CD4-positive, alpha-beta T cell treated with Interleukin-2 at 100 ng/mL for 4 hours (primary cell): ENCODE measurements at places on chromosomes 5 and 9.

GRCh38 chr5:16902846-16903245, 33.2 kb downstream of the MYO10 start:
- no peak for DNase-seq

- DNase-seq, result no peak
Observed at GRCh38 chr5:174503461-174504265, 220.7 kb upstream of the MSX2 start.

GRCh38 chr5:154612666-154613065, 134.6 kb upstream of the HAND1 start:
- no peak for DNase-seq

GRCh38 chr9:128244091-128244836, 31.5 kb downstream of the GOLGA2 start:
- no peak for DNase-seq

DNA sequence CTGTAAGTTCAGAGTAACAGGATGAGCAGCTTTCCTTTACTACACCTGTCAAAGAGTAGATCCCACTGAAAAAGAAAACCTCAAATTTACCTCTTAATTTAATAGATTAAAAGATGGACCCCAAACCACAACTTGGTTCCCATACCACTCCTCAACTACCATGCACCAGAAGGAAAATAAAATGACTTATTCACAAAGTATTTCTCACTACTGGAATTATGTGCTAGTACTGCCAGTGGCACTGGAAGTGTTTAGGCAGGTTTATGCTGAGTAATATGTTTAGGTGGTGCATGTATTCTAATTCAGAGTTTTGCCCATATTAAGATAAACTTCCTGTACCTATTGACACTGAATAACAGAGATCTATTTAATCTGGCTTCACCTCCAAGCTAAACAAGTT, 6.6 kb downstream of the PLK2 start:
- DNase-seq, result no peak

GRCh38 chr9:38196714-38197113, 127.7 kb upstream of the SHB start:
- DNase-seq, result no peak

DNA sequence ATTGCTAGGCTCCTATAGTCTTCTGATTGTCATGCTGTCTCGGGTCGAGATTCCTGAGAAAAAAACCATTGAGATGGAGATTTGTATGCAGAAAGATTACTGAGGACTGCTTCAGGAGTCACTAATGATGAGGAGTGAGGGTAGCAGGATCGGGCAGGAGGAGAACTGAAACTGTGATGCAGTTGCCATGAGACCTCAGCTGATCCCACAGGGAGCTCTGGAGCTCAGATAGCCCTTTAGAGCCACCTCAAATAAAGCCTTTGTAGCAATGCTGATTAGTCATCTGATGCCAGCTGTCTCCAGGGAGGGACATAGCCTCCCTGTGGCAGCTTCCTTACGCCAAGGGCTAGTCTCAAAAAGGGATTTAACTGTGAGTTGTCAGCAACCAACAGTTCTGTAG, 256.9 kb downstream of the DMAC1 start:
- no peak for DNase-seq

DNA sequence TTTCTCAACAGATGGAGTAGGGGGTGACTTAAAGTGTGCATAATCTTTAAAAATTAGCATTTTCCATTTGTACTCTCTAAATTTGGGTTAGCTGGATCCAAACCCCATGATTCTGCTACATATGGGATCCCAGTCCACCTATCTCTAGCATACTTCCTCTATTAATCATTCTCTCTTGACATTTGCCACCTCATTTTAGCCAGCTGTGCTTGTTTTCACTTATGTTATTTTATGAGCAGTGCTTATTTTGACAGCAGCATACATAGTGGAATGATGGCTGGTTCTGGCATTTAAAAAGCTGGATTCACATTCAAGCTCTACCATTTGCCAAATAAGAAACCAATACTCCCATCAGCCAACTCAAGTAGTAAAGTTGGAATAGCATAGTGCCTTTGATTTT, 22.5 kb upstream of the SNX18 start:
- DNase-seq, result no peak

- no peak for DNase-seq
Observed at GRCh38 chr9:250039-250438, 35.4 kb downstream of the DOCK8 start.

- no peak for DNase-seq
Observed at GRCh38 chr5:173139631-173140030, 4.7 kb upstream of the BNIP1 start.

DNA sequence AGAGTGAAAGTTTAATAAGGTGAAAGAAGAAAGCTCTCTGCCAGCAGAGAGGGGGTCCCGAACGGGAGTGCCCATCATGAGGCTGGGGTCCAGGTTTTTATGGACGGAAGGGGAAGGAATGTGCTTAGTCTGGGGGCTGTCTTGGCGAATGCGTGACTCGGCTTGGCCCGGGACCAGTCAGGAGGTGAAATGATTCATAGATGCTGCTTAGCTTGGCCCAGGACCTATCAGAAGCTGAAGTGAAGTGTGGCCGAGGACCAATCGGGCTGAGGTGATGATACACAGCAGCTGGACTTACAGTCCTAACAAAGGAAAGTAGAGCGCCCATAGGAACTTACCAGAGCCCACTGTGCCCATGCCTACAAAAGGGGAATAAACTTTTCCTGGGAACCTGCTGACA, 3.9 kb upstream of the FKTN start:
- no peak for DNase-seq

DNA sequence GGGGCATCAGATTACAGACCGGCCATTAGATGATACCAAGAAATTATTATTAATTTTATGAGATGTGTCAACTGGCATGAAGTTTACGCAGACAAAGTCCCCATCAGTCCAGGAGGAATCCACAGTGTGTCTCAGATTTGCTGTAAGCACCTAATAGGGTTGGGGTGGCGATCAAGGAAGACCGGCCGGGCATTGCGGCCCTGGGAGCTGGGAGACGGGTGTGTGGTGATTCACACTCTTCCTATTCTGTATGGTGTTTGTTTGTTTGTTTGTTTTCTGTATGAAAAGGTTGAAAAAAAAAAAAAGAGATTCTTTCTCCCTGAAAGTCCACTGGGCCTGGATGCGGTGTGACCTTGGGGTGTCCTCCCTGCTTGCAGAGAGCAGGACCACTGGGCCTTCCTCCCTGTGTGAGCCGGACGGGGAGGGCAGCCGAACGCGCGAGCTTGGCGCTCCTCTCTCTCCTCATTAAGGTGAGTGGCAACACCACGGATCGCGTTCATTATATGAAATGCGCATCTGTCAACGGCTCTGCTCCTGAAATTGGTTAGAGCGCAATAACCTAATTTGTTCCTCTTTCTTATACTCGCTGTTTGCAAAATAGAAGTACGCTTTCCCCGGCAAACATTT, 15.1 kb downstream of the RASGEF1C start:
- DNase-seq, result no peak

GRCh38 chr5:176727528-176727900, 80.2 kb downstream of the TSPAN17 start:
- no peak for DNase-seq

DNA sequence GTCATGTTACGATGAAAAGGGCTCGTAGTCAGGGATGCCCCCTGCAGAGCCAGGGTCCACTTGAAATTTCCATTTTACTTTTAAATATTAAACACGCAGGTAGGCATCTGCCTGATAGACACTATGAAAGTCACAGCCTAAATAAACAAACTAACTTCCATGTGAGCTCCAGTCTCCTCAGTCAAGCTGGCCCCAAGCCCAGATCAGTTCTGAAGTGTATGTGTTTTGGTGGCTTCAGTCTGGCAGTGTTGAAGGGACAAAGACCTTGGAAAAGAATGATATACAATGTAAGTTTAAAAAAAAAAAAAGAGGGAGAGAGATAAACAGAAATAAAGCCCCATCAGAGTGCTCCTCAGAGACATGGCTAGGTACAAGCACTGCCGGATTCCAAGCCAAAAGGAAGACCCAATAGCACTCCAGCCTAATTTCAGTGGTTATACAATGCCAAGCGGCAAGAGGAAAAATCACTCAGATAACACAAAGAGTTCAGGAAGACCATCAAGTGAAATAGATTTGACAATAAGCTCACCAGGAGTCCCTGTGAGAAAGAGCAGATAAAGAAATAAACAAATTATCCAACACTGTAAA, 181.0 kb downstream of the BNC2 start:
- no peak for DNase-seq

GRCh38 chr5:39213447-39214207, 5.7 kb downstream of the FYB1 start:
- no peak for DNase-seq

DNA sequence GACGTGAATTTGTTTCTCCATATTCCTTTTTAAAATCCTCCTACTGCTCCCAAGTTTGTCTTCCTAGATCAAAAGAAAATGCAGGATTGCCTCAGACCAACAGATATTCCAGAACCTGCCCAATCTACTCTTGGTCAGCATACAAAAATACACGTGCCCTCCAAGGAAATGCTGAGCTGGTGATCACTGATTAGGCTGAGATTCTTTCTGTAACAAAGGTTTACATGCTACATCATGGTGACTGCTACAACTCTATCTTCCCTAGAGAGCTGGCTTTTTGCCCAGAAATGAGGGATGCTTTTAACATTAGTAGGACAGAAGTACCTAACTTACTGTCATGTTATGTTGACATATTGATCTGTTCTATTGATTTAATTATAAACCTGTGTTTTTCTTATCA, 35.5 kb downstream of the OR2Y1 start:
- no peak for DNase-seq

DNA sequence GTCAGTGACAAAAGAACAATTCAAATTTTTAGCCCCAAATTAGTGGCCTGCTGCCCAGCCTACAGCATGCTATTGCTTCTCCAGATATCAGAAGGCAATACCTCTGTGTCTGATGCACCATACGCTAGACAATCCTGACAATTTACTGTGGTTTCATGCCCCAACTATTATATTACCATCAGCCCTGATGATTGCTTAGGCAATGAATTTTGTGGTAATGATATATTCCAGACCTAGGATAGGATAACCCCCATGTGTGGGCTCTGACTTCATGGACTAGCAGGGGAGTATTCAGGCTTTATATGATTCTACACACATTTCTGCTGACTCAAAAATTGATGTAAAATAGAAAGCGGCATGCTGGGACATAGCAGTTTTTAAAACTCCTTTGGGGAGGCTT, 168.7 kb upstream of the FST start:
- no peak for DNase-seq

- DNase-seq, result no peak
Observed at GRCh38 chr9:135896626-135897025, 10.7 kb downstream of the CAMSAP1 start.

- no peak for DNase-seq
Observed at GRCh38 chr5:111472096-111472495, 40.2 kb downstream of the STARD4 start.

DNA sequence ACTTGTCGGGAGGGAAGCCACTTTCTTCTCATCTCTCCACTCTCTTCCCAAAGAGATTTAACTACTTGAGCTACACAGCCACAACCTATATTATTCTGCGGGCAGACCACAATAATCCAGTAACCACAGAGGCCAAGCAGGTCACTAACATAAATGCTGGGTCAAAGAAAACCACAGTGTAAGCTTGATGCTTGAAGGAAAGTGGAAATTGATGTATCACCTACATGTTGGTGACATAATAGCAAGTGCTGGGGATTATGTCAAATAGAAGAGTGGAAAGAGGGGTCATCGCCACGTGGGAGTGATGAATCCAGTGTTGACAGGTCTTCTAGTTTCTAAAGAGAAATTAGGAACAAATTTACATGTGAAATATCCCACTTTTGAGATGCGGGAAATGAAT, 40.9 kb downstream of the RFK start:
- DNase-seq, result no peak

GRCh38 chr5:57532513-57533497, 50.2 kb upstream of the ACTBL2 start:
- DNase-seq, result no peak

- DNase-seq, result no peak
Observed at GRCh38 chr5:173329491-173330337, 1.5 kb upstream of the STC2 start.

GRCh38 chr9:97059626-97060025, 20.7 kb upstream of the CTSV start:
- no peak for DNase-seq

DNA sequence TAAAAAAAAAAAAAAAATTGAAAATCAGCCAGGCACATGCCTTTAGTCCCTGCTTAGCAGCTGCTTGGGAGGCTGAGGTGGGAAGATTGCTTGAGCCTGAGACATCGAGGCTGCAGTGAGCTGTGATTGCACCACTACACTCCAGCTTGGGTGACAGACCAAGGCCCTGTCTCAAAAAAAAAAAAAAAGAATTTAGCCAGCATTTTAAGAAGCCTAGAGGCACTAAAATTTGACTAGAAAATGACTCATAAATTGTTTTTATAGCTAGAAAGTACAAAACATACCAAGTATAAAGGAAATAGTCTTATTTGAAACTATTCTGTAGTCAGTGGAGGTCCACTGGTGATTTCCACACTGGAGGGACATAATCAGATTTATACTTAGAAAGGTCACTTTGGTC, 17.5 kb downstream of the LRRC70 start:
- DNase-seq, result no peak

DNA sequence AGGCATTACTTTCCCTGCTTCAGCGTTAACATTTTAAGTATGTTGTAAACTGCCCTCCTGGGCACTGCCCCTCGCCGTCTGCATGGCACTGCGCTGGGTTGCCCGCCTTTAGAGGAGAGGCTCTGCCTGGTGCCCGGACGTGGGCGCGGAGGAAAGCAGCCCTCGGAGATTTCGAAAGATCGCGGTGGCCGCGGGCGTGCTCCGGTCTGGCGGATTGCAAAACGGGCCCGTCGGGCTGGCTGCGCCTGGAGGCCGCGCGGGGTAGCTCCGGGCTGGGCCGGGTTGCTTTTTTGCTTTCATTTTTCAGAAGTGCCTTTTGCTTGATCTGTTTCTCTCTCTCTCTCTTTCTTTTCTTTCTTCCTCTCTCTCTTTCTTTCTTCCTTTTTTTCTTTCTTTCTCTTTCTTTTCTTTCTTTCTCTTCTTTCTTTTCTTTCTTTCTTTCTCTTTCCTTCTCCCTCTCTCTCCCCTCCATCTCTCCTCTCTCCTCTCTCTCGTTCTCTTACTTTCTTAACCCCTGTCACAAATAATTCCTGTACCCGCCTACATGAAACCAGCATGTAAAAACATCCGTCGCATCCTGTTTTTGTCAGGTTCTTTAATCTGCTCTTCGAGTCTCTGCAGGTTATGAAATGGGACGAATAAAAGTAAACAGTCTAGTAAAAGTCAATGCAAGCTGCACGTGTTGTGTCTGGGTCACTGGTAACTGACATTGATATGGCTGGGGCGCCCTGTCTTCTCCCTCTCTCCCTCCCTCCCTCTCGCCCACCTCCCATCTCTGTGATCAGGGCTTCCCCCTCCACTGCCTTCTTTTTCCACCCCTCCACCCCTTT, 1.7 kb downstream of the FST start:
- peak; percentile 41 for DNase-seq

- no peak for DNase-seq
Observed at GRCh38 chr9:76603448-76603895, 144.5 kb downstream of the GCNT1 start.
